Cortex of kidney (tissue), 1 donor: ENCODE measurements at places on chromosomes 2 and 18.

DNA sequence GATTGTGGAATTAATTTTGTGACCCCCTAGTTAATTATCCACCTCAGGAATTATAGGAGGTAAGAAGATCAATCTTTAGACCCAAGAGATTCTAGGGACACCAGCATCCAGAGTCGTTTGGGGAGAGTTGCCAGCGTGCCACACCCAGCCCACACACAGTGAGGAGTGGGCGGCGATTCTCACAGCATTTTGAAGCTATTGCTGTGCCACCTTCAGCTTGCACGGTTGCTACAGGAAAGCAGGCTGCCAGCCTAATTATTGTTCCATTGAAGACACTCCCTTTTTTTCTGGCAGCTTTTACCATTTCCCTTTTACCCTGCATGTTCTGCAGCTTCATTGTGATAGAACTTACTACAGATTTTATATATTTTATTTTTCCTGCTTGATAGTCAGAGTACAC, 13.1 kb upstream of the MYL12A start:
- no peak for DNase-seq

- DNase-seq = no peak
These were observed 60.1 kb downstream of the ARHGEF4 start for GRCh38 chr2:130896813-130897212.

GRCh38 chr2:137178951-137179377, 413.6 kb downstream of the THSD7B start:
- no peak for DNase-seq

- no peak for DNase-seq
These were observed 1419.1 kb upstream of the NXPH2 start for GRCh38 chr2:140199312-140199711.

GRCh38 chr18:58612315-58613055, 16.4 kb downstream of the ALPK2 start:
- DNase-seq = no peak

DNA sequence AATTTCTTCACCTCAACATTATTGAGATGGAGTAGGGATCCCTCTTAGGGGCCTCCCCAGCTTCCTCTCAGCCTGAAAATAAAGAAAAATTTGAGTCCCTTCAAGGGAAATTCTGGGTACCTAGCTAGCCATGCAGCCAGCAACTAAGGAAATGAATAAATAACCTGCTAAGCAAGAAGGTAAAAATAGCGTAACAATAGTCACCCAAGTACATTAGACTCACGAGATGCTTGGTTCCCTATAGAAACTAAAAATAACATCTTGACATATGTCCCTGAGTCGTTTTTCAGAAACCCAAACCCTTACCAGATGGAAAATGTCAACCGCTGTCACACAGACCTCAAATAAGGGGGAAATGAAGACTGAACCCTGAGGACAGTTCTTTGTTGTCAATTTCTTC, 51.9 kb downstream of the CACNB4 start:
- no peak for DNase-seq

DNA sequence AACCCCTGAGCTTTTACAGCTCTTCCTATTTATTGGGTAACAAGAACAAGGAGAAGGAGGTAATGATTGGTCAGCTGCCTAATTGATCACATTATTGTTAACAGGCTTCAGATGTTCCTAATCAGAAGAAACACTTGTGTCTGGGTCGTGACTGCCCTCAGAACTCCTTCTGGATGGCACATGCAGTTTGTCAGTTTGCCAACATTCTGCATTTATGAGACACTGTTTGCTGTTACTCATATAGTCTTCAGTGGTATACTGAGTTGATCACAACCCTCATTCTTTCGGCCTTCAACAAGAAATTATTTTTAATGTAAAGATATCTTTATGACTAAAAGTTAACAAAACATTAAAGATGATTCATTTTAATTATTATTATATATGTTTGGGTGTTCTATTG, 95.7 kb upstream of the DOCK10 start:
- DNase-seq = no peak

DNA sequence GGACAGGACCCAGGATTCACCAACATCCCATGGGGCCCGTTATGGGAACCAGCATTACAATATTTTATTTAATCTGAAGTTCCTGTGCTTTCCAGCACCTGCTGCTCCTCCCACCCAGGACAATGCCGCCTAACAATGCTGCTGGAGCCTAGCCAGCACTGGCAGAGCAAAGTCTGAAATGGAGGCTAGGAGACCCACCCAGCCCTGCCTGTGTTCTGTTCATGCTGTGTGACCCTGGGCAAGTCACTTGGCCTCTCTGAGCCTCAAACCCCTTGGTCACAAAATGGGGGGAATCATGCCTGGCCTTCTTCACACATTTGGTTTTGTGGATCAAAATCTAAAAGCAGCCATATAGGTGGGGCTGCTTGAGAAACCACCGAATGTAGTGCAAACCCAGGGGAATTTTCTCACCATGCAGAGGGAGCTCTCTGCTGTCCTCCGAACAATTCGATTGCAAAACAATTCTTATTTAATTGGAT, 38.5 kb upstream of the ODC1 start:
- no peak for DNase-seq
